ENCODE measurements at places on chromosomes 2 and 18.

- no peak for DNase-seq
Measured at GRCh38 chr2:83899271-83899670, 559.8 kb downstream of the SUCLG1 start.

- no peak for DNase-seq
Measured at GRCh38 chr2:98027538-98027937, 31.8 kb upstream of the TMEM131 start.

- DNase-seq, result no peak
Measured at GRCh38 chr2:220270481-220271070, 643.1 kb downstream of the SLC4A3 start.

- DNase-seq, result no peak
Measured at GRCh38 chr2:72145658-72146329, 1.9 kb downstream of the CYP26B1 start.

DNA sequence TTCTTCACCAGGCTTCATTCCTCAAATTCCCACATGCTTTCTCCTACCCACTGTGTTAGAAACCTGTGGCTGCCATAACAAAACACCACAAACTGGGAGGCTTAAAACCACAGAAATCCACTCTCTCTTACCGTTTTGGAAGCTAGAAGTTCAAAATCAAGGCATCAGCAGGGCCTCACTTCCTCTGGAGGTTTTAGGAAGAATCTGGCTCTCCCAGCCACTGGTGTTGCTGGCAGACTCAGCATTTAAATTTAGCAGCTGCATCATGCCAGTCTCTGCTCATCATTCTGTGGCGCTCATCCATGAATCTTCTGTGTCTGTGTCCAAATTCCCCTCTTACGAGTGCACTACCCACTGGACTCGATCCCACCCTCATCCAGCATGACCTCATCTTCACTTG is 248.5 kb downstream of the ZNF516 start:
- DNase-seq, result no peak

DNA sequence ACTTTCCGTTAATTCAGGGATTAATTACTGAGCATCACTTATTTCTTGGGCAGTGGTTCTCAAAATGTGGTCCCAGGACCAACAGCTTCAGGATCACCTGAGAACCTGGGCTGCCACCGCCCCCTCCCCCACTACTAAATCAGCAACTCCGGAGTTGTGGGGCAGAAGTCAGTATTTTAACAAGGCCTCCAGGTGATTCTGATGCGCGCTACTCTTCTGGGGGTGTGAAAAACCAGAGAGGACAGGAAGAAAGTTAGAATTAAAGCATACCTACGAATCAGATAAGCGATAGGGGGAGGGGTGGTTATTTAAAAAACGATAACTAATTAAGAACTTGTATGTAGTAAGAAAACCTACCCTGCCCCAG is 319 bp downstream of the ZSCAN30 start:
- peak; percentile 1 for DNase-seq

GRCh38 chr2:206379266-206379665 is 64.1 kb upstream of the ADAM23 start:
- no peak for DNase-seq

GRCh38 chr2:170587117-170587516 is 128.0 kb upstream of the SP5 start:
- no peak for DNase-seq

DNA sequence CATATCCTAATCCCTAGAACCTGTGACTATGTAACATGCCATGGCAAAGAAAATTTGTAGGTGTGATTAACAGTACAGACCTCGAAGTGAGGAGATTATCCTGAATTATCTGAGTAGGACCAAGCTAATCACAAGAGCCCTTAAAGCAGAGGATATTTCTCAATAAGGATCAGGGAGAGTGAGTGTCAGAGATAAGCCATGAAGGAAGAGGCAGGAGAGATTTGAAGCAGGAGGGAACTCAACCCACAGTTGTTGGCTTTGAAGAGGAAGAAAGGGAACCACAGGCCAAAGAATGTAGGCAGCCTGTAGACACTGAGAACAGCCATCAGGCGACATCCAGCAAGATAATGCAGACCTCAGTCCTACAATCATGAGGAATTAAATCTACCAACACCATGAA is 229.3 kb downstream of the NBAS start:
- no peak for DNase-seq

- DNase-seq, result peak; percentile 36
Measured at GRCh38 chr18:22838639-22839277, 94.4 kb upstream of the RBBP8 start.

- no peak for DNase-seq
Measured at GRCh38 chr2:162256591-162256991, 13.3 kb upstream of the FAP start.

DNA sequence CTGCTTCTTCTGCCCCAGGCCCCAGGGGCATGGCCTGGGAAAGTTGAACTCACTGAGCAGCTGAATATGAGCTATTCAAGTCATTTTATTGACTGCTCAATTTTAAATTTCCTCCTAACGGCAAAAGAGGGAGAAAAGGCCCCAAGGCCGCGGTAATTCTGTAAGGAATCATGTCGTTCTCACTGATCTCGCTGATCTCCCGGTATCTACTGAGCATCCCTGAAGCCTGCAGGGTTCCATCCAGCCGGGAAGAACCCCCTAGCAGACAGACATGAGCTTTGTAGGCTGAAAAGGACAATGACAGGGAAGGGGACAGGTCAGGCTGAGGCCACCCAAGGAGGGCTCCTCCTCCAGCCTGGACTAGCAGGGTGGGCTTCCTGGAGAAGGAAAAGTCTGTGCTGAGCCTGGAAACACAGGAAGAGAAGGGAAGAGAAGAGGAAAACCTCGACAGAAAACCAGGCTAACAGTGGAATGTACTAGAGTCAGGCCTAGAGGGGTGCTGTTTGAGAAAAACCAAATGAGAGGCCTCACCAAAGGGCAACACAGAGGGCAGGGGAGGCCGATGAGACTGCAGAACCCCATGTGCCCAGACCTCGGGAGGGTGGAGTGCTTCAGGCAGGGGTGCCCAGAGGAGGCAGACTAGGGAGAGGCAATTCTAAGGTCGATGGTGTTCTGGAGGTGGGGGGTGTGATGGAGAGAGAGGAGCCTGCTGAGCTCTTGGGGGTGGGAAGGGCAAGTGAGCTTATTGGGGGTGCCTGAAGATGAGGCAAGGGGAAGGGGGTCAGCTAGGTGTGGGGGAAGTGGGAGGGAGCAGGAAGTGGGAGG is 2.9 kb upstream of the NPPC start:
- no peak for DNase-seq

- no peak for DNase-seq
Measured at GRCh38 chr2:236959036-236959435, 126.7 kb upstream of the COPS8 start.

DNA sequence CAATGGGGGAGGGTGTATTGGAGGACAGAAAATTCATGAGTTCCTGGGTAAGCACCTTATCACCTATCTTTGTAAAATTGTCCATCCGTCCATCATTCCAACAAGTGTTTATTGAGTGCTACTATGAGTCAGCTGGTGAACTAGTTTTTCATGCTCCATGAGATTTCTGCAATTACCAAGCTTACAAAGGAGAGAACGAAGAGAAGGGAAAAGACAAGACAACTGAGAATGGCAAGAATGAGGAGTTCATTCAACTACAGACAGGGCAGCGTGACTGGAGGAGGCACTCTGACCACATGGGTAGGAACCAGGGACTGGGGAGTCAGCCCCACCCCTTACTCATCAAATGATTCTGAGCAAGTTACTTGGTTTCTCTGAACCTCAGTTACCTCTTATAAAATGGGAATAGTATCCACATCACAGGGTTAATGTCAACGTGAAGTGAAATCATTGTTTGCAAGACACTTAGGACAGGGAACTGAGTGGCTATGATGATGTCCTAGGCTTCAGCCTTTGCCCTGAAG is 18.6 kb upstream of the TXNDC2 start:
- peak; percentile 74 for DNase-seq

- DNase-seq, result no peak
Measured at GRCh38 chr2:128751746-128752145, 433.1 kb upstream of the HS6ST1 start.

DNA sequence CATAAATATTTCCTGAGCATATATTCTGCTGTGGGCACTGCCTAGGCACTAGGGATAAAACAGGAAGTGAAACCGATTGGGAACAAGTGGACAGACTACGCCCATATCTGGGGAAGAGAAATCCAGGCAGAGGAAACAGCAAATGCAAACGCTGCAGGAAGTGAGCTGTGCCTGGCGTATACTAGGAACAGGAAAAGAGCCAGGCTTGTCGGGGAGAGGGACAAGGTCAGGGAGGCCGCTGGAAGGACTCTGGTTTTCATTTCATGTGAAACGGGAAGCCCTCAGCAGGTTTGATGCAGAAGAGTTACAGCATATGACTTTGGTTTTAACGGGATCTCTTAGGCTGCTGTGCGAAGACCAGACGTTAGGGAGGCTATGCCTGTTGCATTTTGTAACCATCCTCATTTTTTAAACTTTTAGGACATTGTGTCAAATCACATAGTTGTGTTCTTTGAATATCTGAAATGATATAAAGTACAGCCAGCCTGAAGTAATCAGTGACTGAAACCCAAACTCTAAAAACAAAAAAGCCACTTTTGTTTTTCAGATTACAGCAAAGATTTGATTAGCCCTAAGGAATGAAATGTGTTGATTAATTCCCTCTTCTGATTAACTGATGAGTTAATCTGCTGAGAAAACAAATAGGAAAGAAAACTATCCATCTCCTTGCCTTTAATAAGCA is 110.2 kb upstream of the PIEZO2 start:
- DNase-seq, result peak; percentile 71

GRCh38 chr2:68303033-68303901 is 16.5 kb downstream of the CNRIP1 start:
- no peak for DNase-seq

- no peak for DNase-seq
Measured at GRCh38 chr2:117745537-117745936, 69.0 kb upstream of the DDX18 start.

GRCh38 chr2:117714110-117714509 is 100.4 kb upstream of the DDX18 start:
- no peak for DNase-seq

GRCh38 chr2:196440413-196440812 is 199.1 kb upstream of the CCDC150 start:
- peak; percentile 56 for DNase-seq

DNA sequence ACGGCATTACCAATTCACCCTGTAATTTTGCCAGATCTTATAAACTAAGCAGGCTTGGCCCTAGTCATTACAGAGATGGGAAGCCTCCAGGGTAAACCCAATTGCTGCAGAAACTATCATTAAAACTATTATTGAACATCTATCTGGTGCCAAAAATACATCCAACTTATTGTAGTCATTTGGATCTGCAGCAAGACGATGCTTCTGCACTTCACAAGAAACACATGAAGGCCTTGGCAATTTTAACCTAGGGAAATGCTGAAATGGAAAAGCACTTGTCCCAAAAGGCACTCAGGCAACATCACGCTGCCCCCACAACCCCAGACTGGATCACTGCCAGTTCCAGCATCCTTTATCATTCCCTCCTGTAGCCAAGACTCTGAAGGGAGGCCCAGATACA is 85.3 kb upstream of the ACVR2A start:
- DNase-seq, result no peak

- DNase-seq, result no peak
Measured at GRCh38 chr18:8366656-8367055, 242.6 kb upstream of the RAB12 start.

DNA sequence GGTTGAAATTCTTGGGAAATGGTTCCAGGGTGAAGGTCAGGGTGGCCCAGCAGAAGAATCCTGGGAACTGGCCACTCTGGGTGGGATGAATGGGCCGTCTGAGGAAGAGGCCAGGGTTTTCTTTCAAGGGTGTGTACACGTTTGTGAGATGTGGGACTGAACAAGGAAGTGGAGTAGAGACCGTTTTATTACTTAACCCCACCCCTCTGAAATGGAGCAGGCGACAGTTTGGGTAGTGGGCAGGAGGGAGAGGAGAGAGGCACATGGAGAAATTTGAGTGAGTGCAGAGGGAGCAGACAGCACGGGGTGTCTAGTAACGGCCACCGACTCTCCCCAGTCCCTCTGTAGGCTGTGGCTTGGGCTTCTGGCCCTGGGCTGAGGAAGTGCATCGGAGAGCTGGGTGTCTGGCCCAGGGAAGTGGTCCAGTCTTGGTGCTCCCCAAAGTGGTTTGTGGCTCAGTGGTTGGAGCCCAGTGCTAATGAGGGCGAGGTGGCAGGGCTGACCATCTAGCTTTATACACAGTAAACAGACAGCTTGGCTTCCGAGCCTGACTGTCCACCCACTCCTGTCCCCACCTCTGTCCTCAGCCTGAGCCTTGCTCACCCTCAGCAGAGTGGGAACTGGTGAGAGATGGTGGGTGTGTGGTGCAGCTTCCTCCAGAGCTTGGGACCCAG is 135.3 kb downstream of the DYSF start:
- DNase-seq, result no peak

GRCh38 chr2:146764301-146764700 is 1080.5 kb upstream of the ACVR2A start:
- DNase-seq, result no peak

GRCh38 chr2:230582851-230583283 is 129.8 kb upstream of the CAB39 start:
- DNase-seq, result no peak

- DNase-seq, result no peak
Measured at GRCh38 chr2:5290900-5291546, 401.2 kb upstream of the SOX11 start.

GRCh38 chr2:60260639-60261296 is 292.7 kb downstream of the BCL11A start:
- peak; percentile 49 for DNase-seq

DNA sequence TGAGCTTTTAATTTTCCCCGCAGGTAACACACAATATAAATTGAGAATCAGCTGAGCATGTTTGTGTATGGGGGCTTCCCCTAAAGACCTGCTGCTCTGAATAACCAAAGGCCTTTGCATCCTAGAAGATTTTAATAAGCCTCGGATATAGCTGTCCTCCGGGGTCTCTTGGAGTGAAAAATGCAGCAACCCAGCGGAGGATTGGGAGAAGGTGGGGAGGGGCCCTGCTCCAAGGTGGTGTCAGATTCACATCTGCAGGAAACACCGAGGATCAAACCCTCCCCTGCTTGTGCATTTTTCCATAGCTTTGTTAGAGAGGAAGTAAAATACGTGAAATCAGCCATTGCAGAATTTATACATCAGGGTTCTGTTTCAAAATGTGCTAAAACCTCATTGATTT is 63.0 kb upstream of the OTOF start:
- no peak for DNase-seq

GRCh38 chr2:2181493-2181892 is 149.6 kb downstream of the MYT1L start:
- no peak for DNase-seq

Measured in inflammatory macrophage treated with lipopolysaccharide for 4 hours (primary cell).